RPMI8226 (cell line): ENCODE measurements at places on chromosomes 16 and 17.
A peak's percentile ranks its signal among the peaks of the same experiment; 100 is the strongest.

GRCh38 chr17:37643118-37643766, at the start of gene DDX52:
Gene DDX52 (minus strand): TSS chr17:37643446. CDS start chr17:37643420, 26 bp downstream.
- DNase-seq, result peak; percentile 93

DNA sequence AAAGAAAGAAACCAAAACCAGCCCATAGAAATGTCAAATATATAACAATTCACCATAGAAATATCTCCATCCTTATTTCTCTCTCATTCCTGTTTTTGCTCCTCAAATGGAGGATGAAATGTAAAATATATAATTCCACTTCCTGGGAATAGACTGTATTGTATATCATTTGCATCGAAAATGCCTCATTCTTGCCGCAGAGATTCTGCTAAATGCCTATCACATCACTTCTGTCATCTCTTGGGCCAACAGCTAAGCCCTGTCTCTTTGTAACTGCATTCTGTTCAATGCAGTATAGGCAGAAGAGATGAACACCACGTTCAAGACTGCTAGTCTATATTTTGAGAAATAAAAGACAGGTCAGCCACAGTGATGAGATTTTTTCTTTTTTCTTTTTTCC, 956.3 kb upstream of the SOX9 start:
- DNase-seq, result no peak

DNA sequence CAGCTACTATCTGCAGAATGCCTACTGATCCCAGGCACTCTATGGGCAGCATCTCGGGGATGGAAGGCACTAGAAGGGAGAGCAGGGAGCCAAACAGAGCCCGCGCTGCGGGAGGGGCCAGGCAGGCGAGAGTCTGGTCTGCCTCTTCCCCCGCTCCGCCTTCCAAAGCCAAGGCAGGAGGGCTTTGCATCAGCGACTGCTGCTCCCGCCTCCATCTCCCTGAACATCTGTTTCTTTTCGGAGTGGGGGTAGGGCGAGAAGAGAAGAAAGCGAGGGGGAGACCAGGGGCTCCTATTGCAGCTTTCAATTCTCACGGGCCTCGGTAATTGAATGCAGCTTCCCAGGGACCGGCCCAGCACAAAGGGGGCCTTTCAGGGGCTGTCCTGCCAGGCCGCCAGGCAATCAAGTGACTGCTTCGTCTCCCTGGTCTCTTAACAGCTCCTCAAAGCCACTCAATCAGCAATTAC, 31.4 kb upstream of the CDC42EP4 start:
- no peak for DNase-seq

DNA sequence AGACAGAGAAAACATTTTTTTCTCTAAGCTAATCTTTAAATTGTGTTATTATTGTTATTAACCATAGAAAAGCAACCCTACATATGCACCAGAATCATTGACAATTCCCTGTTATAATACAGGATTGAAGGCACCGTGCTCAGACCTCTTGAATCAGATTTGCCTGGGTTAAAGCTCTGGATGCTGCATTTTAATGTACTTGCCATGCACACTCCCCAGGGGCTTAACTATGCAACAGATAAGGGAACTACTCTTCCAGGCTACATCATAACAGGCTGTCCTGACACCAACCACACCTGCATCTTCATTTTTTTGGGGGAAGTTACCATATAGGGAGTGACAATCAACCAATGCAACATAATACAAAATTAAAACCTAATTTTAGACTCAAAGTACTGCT, 1187.6 kb upstream of the CDH8 start:
- no peak for DNase-seq

GRCh38 chr16:16073001-16073545, 123.7 kb downstream of the ABCC1 start:
- DNase-seq, result no peak

- peak; percentile 16 for DNase-seq
These were observed 331.3 kb upstream of the EEF2KMT start for GRCh38 chr16:5428932-5429331.

- DNase-seq, result no peak
These were observed 395.5 kb downstream of the CA10 start for GRCh38 chr17:51763058-51763457.

GRCh38 chr16:48647794-48648193, 37.8 kb upstream of the N4BP1 start:
- DNase-seq, result no peak

DNA sequence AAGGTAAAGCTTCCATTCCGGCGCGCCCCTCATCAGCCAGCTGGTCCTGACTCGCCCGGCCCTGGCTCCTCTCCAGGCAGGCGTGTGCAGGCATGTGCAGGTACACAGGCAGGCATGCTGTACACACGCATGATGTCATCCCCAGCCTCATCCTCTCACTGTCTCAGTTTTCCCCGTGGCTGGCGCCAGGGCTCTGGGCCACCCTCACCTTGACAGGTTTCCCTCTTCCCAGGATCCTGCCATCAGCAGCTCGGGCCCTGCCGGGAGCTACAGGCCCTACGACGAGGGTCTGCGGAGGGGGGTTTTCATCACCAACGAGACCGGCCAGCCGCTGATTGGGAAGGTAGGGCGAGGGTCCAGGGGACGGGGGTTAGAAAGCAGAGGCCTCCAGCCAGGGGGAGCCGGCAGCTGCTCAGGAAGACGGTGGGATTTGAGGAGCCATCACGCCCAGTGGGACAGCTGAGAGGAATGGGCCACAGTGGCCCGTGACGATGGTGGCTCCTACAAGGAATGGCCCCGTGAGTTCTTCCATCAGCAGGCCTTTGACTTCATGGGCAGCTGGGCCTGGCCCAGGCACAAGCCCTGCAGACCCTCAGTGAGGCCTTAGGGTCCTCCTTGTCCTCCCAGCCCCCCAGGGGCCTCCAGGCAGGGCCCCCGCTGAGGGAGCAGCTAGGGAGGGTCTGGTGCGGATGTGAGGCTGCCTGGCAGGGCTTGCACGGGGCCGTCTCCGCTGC, 8.5 kb downstream of the GAA start:
- DNase-seq, result no peak

DNA sequence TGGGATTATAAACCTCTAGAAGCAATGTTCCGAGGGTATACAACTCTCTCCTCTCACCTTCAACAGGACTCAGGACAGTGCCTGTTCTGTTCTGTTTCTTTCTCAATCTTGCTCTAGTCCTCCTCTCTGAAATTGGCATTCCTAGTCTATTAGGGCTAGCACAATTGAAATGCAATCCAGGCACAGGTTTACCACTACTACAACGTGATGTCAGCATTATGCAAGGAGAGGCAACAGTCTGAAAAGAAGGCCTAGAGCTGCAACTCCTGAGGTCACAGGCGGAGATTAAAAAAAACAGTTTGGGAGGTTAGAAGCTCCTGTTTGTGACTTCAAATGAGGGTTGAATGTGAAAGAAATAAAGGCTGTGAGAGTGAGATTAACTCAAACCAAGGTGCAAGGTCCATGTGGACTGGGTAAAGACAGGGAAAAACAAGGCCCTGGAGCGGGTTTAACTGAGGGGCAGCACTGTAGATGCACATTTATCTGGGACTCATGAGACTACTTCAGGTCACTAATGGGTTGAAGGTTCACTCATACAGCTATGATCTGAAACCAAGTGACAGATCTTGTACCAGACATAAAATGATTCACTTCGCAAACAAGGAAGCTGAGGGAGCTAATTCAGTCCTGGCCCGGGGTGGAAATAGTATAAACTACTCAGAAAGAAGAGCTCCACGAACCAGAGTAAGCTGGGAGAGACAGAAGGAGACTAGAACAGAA, 16.8 kb downstream of the AMFR start:
- no peak for DNase-seq

GRCh38 chr17:34068571-34068970, 186.5 kb upstream of the CCL2 start:
- no peak for DNase-seq

GRCh38 chr17:76909971-76910760, 42.0 kb downstream of the MGAT5B start:
- peak; percentile 44 for DNase-seq

GRCh38 chr16:69838489-69838888, 76.4 kb downstream of the WWP2 start:
- no peak for DNase-seq

- DNase-seq, result no peak
These were observed 21.5 kb upstream of the KCNJ16 start for GRCh38 chr17:70053241-70054234.

DNA sequence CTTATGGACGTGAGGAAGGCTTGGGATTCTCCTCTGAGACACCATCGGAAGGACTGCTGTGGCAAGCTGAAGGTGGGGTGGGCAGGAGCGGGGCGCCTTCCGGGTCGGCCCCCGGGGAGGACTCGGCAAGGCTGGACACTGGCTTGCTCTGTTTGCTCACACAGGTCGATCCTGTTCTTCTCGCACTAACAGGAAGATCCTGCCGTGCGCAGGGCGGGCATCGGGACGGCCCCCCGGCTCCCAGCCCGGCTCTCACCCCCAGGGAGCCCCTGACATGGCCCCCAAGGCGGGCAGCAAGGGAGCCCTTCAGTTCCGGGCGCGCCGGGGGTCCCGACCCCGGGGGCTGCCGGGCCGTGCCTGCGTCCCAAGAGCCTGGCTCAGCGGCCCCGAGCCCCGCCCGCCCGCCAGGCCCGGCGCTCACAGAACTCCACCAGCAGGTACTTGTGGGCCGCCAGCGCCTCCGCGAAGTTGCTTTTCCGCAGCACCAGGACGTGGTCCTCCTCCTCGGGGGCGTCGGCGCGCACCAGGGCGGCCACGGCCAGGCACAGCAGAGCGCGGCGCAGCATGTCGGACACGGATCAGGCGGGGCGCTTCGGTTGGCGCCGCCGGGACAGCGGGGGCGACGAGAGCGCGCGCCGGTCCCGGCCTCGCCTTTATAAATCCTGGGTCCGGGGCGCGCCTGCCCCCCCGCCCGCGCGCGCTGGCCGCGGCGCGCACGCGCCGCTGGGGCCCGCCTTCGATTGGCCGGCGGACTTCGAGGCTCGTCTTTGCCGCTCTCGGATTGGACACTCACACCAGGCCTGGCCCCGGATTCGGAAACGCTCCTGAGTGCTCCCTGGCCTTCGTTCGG, at the start of gene P4HB:
TSS of gene P4HB (minus strand) at position 630 of the 850 bp plus-strand sequence. CDS start at position 566, 64 bp downstream.
- DNase-seq, result no peak

DNA sequence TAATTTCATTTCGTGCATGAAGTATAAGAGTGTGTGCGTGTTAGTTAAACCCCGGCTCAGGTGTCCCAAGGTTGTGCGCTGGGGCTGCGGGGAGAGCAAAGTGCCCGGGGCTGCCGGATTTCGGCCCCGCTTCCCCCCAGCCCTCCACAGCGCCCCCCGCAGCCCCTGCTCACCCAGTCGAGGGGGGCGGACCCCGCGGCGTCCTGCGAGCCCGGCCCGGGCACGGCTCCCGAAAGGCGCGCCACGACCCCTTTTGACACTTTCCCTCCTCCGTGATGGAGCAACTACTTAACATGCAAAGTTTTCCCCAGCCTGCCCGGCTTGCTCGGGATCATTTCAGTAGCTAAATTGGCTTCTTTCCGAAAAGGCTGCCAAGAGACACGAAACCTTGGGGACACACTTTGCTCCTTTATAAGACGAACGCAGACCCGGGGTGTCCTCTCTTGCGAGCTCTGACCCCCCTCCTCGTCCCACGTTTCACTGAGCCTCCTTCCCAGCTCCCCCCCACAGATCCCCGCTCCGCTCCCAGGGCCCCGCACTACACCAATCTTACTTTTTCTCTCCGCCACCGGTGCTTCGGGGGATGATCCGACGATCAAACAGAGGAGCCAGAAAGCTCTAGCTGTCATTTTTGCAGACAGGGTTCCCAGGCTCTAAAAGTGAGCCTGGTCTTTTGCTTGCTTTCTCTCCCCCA, 552 bp downstream of the C17orf58 start:
- peak; percentile 20 for DNase-seq

- peak; percentile 80 for DNase-seq
These were observed 62.1 kb downstream of the RMI2 start for GRCh38 chr16:11407047-11407982.

GRCh38 chr17:8806926-8807550, 7.9 kb upstream of the MFSD6L start:
- DNase-seq, result peak; percentile 62

GRCh38 chr16:81480606-81481206, 36.1 kb downstream of the CMIP start:
- no peak for DNase-seq

DNA sequence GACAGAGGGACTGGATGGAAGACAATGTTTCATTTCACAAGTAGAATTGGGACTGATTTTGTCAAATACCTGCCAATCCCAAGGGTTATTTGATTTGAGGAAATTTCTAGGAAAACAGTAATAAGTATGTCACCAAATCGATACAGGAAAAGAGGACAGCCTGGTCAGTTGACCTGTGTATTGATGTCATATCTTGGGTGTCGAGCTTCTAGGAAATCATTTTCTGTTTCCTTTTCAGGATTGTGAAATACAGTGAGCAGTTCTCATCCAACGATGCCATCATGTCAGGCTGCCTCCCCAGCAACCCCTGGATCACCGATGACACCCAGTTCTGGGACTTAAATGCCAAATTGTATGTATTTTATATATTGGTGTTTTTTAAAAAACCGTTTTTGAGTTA, 56.1 kb downstream of the RGS9 start:
- DNase-seq, result no peak

- no peak for DNase-seq
These were observed 3.7 kb downstream of the PFN1 start for GRCh38 chr17:4944554-4945175.

DNA sequence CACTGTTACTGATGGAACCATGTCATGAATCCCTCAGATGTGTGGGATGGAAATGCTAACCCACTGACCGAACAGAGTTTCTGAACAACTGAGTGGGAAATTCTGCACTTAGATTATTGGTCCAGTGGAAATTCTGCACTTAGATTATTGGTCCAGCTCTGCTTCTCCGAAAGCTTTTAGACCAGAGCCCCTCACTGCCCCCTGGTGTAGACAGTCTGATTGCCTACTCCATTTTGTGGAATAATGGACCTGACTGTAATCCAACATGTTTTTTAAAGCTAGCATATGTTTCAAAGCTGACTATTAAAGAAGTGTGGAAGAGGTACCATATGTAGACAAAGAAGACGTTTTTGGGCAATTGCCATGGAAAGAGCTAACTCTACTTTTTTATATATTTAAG, 50.3 kb upstream of the TBX2 start:
- no peak for DNase-seq

- DNase-seq, result no peak
These were observed 566.2 kb upstream of the ZFHX3 start for GRCh38 chr16:73614131-73614530.

- peak; percentile 23 for DNase-seq
These were observed 115.2 kb downstream of the COPRS start for GRCh38 chr17:31743797-31744196.

GRCh38 chr16:79283578-79283977, 317.0 kb downstream of the MAF start:
- DNase-seq, result peak; percentile 90

- DNase-seq, result no peak
These were observed 62.0 kb upstream of the AMZ2 start for GRCh38 chr17:68185820-68186219.

GRCh38 chr16:77076839-77077238, 114.2 kb upstream of the MON1B start:
- no peak for DNase-seq

DNA sequence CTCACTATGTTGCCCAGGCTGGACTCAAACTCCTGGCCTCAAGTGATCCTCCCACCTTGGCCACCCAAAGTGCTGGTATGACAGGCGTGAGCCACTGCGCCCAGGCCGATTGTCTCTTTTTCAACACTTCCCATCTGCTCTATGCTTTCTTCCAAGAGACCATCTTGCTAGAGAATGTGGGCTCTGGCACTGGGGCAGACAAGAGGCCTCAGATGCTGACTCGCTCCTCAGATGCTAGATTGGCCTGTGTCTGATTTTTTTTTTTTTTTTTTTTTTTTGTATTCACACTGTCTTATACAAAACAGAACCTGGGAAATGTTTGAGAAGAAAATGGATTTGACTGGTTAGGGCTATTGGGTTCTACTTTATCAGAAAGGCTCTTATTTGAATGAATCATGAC, 58.2 kb downstream of the CYB5D2 start:
- DNase-seq, result no peak

GRCh38 chr16:29862383-29862883, 593 bp downstream of the CDIPT start:
- peak; percentile 41 for DNase-seq
